ENCODE measurements at places on chromosomes 13 and 19.

DNA sequence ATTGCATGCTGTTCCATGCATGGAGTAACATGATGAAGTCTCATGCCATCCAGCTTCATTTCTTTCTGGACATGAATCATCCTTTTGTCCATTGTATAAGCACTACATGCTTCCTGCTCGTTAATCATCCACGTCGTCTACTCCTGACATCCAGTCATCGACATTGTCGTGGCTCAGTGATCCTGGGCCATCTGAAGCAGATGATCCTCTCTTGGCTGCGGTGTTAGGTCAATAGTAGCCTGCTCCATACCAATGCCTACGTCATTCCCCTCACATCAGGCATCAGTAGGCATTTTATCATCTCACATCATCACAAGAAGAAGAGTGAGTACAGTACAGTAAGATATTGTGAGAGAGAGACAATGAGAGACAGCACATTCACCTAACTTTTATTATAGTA is 7.9 kb upstream of the MYO16 start:
- no peak for DNase-seq

- no peak for DNase-seq
These were observed 1.6 kb downstream of the MEX3D start for GRCh38 chr19:1566392-1567115.

GRCh38 chr13:99805361-99805760 is 166.2 kb downstream of the ZIC5 start:
- DNase-seq, result no peak

- no peak for DNase-seq
These were observed 579.4 kb upstream of the MIR17HG start for GRCh38 chr13:90768116-90768515.

DNA sequence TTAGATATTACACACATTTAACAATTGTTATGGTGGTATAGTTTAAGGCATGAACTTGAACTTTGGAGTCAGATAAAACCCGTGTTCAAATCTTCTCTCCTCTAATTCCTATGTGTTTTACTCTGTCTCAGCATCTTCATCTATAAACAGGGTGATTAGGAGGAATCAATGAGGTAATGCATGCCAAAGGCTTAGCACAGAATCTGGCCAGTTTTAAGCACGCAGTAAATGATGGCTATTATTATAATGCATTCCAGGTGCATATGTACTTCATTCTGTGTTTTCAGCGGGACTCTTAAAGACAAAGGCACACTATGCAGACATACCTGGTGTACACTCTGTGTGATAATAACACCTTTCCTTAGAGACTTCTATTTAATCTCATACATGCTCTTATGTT is 88.0 kb upstream of the FRY start:
- DNase-seq, result no peak

- no peak for DNase-seq
These were observed 3.7 kb upstream of the C2CD4C start for GRCh38 chr19:412356-413355.

DNA sequence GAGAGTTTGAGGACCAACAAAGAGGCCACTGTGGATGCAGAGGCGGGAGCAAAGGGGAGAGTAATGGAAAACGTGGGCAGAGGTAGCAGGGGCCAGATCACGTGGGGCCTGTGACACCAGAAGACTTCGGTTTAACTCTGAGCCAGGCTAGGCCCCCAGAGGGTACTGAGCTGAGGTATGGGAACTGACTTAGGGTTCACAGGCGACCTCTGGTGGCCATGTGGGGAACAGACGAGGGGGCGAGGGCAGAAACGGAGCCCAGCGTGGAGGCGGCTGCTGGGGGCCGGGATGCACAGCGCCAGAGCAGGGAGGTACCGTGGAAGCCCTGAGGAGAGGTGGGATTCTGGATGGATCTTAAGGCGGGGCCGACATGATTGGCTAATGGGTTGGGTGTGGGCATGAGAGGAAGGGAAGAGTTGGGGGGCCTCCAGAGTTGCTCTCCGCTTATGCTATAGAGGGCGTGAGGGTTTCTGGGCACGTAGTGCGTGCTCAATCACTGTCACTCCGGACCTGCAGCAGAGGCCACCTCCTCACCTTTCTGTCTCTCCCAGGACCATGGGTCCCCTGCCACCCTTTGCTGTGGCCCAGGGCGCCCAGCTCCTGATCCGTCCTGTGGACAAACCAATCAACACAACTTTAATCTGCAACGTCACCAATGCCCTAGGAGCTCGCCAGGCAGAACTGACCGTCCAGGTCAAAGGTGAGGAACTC is 13.7 kb downstream of the PVR start:
- peak; percentile 48 for DNase-seq

- no peak for DNase-seq
These were observed 70.1 kb downstream of the DCLK1 start for GRCh38 chr13:36061054-36061453.

- DNase-seq, result no peak
These were observed 55.8 kb upstream of the KCTD15 start for GRCh38 chr19:33740811-33741396.

- no peak for DNase-seq
These were observed 3.9 kb upstream of the PLPP2 start for GRCh38 chr19:294946-295686.

DNA sequence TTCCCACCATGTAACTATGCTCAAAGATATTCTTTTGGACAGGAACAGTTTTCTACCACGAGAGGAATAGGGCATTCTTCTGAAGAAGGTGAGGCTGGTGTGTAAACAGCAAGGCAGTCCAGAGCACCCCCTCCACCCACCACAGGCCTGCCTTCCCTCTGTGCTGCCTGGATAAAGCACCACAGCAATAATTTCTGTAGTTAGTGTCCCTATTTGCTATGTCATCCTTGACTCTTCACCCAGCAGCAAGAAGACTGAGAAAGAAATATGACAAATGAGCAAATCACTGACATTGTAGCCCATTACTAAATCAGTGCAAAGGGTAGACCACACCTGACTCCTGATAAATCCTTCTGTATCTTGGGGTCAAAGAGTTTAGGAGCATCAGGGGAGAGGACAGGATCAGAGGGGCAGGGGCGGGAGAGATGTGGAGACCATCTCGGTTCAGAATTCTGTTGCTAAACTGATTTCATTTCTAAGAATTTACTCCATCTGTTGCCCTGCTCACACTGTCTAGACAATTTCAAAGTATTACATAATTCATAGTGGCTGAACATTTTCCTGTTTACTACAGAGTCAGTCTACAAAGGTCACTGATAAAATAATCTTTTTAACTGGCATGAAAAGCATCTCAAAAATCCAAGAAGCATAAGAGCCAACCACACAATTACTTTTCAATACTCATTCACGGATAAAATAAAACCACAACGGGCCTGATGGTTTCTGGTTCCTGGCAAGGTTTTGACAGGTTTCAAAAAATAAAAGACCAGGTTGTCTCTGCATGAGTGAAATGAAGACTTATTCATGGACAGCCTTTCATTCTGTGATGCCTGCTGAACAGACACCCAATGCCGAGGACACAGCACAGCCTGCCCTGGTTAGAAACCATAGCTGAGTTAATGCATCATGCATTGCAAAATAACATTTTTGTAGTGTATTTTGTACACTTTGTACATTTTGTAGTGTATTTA is 88.4 kb upstream of the IRS2 start:
- no peak for DNase-seq

GRCh38 chr13:33235078-33235477 is 50.5 kb downstream of the STARD13 start:
- DNase-seq, result no peak

DNA sequence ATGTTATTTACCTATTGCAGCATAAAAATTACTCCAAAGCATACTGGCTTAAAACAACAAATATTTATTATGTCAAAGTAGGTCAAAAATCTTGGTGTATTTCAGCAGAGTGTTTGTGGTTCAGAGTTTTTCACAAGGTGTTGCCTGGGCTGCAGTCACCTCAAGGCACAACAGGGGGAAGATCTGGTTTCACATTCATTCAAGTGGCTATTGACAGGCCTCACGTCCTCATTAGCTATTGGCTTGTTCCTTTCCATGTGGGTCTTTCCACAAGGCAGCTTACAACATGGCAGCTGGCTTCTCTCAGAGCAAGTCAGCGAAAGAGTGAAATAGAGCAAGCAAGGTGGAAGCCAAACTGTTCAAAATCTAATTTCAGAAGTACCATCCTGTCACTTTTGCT is 602.9 kb downstream of the OLFM4 start:
- no peak for DNase-seq

DNA sequence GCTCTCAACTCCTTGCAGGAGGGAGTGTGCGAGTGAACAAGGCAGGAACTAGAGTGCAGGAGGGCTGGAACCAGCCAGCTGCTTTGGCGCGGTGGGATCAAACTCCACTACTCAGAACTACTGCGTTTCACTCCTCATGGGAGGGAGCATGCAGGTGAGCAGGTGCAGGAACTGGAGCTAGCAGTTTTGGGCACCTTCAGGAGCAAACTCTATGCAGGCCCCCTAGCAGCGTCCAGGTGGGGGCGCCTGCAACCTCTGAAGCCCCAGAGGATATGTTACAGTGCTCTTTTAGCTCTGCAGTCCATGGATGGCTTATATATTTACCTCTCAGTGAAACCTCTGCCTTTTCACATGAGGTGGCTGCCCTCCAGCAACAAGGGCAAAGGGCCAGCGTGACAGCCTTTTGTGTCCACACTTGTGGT is 1303.4 kb downstream of the PCDH9 start:
- DNase-seq, result no peak

DNA sequence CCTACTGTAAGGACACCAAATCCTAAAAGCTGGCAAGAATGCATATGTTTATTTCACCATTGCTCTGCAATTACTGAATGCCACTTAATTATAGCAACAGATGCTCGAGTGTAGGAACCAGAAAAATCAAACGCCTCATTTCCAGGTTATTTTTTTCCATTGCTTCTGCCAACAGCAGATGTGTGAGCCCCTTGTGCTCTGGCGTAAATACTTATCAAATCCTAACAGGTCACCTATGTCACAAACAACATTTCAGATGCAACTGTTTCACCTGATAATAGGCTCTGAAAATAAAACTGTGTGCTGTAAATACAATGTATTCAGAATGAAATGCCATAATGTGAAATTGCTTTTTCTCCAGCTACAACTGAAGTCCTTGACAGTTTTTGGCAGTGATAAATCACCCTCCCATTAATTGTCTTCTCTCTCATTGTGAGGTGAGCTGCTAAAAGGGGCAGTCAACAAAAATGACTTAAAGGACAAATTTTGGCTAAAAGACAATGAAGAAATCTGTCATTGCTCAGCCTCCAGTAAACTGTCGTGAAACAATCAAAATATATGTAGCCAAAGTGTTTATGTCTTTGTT is 344.0 kb downstream of the DACH1 start:
- DNase-seq, result no peak

DNA sequence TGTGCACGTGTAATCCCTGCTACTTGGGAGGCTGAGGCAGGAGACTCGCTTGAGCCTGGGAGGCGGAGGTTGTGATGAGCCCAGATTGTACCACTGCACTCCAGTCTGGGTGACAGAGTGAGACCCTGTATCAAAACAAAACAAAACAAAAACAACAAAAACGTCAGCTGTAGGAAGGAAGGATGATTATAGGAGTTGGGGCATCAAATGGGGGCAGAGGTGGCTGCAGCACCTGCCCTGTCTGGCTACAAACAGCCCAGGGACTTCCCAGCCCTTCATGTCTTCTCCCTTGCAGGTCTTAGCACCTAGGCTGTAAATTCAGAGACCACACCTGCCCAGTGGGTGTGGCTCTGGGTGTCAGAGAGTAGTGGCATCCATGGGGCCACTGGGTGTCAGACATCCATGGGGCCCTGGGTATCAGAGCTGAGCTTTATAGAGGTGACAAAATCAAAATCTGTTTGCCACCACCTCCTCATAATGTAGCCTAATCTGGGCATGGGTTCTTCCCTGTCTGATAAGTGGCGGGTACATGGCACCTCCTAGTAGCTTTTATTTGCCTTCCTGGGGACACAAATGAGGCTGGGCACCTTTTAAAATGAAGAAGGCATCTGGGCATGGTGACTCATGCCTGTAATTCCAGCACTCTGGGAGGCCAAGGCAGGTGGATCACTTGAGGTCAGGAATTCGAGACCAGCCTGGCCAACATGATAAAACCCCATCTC is 4.7 kb upstream of the B3GNT3 start:
- DNase-seq, result no peak

DNA sequence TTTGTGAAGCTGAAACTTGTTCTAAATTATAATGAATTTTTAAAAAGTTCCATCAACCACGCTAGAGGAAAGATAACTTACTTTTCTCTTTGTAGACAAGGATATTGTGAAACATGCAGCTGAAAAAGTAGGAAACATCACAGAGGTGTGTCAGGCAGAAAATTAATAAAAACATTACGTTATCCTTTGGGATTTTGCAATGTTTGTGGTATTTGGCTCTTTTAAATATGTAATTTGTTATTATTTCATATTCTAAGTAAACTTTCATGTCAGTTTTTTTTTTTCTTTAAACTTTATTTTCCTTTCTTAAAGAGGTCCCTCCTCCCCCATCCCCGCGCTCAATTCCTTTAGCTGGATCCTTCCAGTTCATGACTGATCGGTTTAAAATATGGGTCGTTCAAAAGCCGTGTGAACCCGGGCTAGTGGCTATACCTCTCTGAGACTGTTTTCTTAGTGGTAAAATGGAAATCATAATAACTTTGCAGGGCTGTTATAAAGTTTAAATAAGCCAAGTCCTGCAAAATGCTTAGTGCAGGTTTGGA is 740 bp upstream of the CCDC61 start:
- no peak for DNase-seq

GRCh38 chr19:10887616-10888367 is 16.4 kb downstream of the CARM1 start:
- DNase-seq, result no peak

DNA sequence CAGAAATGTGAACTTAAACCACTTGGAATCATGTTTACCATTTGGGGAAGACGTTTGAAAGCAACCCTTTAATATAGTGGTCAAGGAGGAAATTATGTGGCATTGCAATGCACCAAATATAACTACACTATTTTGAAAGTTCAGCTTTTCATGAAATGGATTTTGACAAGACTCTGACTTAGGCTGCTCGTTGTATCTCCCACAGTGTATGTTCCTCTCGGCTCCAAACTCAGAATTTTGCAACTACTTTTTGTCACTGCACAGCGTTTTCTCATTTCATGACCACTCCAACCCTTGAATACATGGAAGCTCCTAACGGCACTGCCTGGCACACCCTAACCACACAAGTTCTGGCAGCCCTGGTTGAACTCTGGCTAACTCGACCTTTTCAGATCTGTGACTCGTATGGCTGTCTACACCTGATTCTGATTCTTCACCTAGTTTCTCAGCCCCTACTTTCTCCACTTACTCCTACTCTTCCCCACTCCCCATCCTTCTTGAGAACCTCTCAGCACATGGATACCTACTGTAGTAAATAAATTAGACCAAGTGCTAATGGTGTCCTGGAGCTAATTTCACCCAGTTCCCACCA is 7.0 kb upstream of the POMP start:
- no peak for DNase-seq

DNA sequence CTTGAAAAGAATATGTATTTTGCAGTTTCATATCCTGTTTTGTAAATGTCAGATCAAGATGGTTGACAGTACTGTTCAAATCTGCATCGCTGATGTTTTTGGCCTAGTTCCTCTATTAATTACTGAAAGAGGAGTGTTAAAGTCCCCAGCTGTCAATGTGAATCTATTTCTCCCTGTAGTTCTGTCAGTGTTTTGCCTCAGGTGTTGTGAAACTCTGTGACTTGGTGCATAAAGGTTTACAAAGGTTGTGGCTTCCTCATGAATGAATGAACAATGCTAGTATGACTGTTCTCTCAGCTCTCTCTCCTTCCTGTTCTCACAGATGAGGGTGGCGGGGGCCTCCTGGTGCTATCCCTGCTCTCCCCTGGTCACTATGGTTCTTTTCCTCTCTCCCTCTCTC is 142.4 kb downstream of the MYCBP2 start:
- DNase-seq, result no peak

- no peak for DNase-seq
These were observed at the start of gene SHISA7 for GRCh38 chr19:55443045-55443823. Gene SHISA7 (minus strand): TSS chr19:55443300. CDS start chr19:55442863, 437 bp downstream.
